ENCODE measurements at places on chromosomes 1 and 21.

GRCh38 chr1:198677871-198678270 is 39.0 kb downstream of the PTPRC start:
- no peak for DNase-seq

DNA sequence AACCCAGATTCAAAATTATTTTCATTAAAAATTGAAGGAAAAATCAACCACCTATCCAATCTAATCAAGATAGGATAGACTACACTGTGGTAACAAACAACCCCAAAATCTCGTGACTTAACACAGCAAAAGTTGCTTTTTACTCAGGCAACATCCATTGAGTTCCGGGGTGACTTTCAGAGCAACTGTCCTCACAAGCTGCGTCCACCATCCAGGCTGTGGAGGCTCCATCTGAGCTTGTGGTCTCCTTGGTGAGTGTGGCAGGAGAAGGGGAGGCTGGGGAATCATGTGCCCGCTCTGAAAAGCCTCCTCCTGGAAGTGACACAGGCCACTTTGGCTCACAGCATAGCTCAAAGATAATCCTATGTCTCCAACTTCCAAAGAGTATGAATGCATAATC is 52.4 kb downstream of the CD2 start:
- no peak for DNase-seq

GRCh38 chr21:42975886-42976608 is 1.7 kb downstream of the PKNOX1 start:
- no peak for DNase-seq

DNA sequence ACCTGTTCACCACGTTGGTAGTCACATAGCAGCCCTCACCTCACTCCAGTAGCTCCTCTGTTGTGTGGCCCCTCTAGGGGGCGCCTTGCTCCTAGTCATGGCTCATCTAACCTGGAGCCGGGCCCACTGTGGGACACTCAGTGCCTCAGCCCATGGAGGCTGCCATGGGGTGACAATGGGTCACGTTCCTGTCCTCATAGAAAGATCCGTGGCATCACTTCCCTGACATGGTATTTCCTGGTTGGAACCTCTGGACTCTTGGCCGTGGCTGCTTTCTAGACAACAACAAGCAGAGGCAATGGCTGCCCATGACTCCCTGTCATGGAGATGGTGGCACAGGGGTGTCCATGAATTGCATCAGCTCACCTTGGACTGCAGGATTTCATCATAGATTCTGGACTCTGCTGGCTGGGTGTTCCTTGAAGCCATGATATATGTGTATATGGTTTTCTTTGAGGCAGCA is 27.5 kb upstream of the SLAMF6 start:
- DNase-seq: peak; percentile 67

GRCh38 chr1:184101141-184101540 is 49.6 kb downstream of the TSEN15 start:
- DNase-seq: no peak

- DNase-seq: no peak
These were observed 268.4 kb upstream of the NRIP1 start for GRCh38 chr21:15333136-15333710.

DNA sequence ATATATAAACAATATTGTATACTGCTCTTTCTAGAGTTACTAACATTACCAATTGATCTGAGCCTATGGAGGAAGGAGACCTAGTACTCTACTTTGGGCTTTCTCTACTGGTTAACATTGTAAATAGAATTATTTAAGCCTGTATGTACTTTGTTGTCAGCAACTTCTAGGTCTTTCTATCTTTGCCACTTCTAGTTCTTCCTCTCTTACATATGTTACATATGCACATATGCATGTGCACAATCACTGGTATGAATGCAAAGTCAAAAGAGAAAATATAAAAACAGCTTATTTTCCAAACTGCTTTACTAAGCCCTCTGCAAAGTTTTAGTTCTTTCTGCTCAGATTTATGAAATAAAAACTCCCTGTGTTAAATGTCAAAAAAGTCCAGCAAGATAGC is 84.3 kb downstream of the PTPRC start:
- DNase-seq: no peak

GRCh38 chr1:64550510-64550909 is 80.6 kb downstream of the CACHD1 start:
- no peak for DNase-seq

GRCh38 chr21:30818837-30819610 is 6.0 kb upstream of the KRTAP8-1 start:
- DNase-seq: no peak

- DNase-seq: no peak
These were observed 668.2 kb downstream of the KIF26B start for GRCh38 chr1:245822996-245823395.

DNA sequence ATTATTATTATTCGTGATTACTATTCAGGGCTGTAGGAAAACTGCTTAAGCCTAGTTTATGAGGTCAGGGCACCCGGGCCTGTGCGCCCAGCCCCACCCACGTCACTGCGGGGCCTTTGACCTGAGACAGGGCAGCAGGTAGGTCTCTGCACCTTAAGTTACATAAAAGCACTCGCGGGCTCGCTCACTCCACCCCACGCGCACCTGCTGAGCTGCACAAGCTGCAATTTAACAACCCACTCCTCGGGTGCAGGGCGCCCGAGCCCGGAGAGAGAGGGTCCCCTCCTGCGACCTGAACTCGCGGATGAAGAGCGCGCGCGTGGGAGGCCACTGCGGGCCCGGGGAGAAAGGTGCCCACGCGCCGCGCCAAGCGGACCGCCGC is 477 bp downstream of the ICMT start:
- peak; percentile 40 for DNase-seq

GRCh38 chr1:201515895-201516294 is 9.0 kb upstream of the CSRP1 start:
- no peak for DNase-seq

DNA sequence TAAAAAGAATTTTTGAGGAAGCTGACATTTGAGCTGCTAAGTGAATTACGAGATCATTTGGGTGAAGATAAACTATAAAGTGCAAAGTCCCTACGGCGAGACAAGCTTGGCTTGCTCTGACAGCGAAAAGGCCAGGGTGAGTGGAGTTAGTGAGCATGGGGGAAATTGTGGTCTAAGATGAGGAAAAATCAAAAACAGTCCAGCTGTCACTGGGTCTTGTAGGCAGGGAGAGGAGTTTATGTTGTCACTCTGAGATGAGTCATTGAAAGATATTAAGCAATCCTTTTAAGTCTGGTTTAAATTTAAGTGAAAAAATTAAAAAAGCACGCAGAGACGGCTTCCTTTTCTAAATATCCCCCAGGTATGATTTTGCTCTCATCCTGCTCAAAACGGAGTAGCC is 601.9 kb downstream of the MRPL39 start:
- no peak for DNase-seq

DNA sequence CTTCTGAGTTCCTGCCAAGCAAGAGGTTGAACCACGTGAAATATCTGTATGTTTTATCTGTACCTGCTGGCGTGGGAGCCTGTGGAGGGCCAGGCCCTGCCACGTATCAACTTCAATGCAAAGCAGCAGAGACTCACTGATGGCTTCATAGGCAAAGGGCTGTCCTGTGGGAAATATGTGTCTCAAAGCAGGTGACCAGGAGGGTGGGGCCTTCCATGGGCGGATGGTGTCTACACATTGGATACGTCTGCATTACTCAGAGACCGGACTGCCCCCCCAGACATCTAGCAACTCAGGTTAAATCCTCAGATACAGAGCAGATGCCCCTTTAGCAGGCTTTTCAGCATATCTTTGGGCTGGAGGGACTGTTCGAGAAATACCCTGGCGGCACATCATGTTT is 210.8 kb upstream of the C1orf174 start:
- DNase-seq: no peak

- peak; percentile 92 for DNase-seq
These were observed 15.9 kb downstream of the RNU5D-1 start for GRCh38 chr1:44714944-44715571.

DNA sequence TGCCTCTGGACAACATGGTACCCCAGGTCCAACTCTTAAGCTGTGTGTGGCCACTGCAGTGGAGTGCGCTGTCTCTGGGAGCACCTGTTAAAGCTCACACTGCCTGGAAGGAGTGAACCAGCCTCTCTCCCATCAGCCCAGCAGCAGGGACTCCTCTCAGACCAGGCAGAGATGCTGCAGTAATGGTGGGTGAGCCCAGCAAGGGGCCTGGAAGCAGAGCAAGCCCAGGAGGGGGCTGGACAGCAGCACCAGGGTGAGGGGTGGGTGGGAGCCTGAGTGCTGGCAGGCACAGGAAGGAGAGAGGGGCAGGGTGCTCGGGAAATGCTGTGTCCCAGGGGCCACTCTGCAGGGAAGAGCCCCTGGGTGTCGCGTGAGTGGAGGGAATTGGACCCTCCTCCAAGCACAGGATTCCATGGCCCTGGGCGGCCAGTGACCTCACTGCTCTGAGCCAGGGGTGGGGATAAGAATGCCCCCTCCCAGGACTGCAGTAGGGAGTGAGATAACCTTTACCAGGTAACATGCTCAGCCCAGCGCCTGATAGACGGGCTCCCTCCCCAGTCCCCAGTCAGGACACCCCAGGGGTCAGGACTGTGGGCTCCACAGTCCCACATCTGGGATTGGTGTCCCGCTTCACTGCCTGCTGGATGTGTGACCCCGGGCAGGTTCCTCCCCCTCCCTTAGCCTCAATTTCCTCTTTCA is 313.1 kb downstream of the MATN1 start:
- no peak for DNase-seq

GRCh38 chr21:37557261-37557950 is 190.8 kb downstream of the DYRK1A start:
- peak; percentile 63 for DNase-seq

DNA sequence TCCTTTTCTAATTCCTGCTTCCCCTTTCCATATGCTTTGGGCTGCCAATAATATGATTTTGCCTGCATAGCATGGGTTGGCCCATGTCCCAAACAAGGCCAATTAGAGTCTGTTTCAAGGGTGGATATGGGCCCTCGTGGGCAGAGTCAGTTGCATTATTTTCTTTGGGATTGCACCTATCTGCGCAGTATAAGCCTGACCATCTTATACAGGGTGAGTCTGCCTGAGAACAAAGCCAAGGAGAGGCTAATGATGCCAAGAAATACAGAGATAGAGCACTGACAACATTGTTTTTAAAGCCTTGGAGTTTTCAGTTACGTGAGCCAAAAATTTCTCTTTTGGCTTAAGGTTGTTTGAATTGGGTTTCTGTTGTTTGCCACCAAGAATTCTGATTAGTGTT is 18.6 kb downstream of the OVAAL start:
- no peak for DNase-seq

GRCh38 chr1:177737456-177737855 is 232.4 kb downstream of the SEC16B start:
- DNase-seq: no peak

- no peak for DNase-seq
These were observed 921.9 kb downstream of the ADGRL2 start for GRCh38 chr1:82722608-82723007.

DNA sequence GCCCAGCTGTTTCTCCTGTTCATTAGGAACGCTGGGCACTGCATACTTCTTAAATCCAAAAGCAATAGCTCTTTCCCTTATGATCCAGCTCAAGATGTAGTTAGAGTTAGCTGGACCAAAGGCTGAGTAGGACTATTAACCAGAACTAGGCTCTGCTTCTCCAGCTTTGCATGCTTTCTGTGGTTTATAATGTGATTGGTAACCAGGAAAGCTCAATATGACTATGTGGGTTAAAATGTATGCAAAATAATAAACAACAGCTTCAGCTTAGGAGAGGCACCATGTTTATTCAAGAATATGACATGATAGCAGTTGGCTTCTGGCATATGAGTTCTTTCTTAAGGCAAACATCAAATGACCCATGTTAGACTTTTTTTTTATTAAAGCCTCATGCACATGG is 73.8 kb downstream of the LYPLAL1 start:
- DNase-seq: no peak

GRCh38 chr1:229396585-229397206 is 37.2 kb downstream of the ACTA1 start:
- DNase-seq: no peak

GRCh38 chr1:14511166-14511680 is 87.3 kb upstream of the KAZN start:
- no peak for DNase-seq

GRCh38 chr21:43362915-43363314 is 64.0 kb downstream of the SIK1 start:
- DNase-seq: peak; percentile 25

DNA sequence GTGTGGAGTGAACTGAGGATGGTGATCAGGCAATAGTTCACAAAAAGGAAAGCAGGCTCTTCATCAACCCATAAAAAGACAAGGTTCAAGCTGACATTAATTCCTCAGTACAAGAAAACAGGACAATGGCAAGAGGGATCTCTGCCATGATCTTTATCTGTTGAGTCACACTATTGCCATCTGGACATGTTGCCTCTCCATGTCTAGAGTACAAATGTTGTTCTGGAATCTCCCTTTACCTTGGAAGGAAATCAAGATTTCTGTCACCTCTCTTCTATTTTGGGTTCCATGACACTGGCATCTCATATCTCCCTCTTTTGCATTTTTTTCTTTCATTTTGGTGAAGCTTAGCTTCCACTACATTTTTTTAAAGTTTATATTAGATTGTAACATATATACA is 329.1 kb downstream of the USP25 start:
- DNase-seq: no peak

- no peak for DNase-seq
These were observed 862.8 kb downstream of the KCNT2 start for GRCh38 chr1:195745189-195746010.

DNA sequence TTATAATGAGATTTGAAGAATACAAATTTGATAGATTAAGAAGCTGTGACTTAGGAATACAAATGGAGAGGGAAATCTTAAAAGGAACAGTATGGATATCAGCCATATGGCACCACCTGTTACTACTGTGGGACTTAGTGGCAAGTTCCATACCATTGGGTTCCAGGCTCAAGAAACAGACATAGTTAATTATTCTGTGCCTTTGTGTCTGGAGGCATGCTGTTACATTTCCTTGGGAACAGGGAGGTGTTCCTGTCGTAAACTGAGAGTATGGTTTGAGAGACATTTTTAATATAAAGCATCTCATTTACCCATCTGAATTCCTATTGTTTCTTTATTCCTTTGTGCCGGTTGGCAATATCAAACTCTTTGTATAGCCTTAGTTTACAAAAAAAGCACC is 15.2 kb downstream of the PLA2G4A start:
- no peak for DNase-seq

DNA sequence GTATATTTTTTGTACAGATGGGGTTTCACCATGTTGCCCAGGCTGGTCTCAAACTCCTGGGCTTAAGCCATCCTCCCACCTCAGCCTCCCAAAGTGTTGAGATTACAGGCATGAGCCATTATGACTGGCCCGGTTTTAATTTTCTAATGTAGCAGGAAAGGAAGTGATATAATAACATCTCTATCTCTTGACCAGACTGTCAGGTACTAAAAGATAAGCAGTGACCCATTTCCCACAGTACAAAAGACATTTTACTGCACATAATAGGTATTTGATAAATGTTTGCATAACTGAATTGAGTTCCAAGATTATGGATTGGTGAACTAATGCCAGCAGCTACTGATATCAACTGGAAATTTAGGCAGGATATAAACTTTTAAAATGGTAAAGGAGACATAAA is 4.0 kb downstream of the NVL start:
- DNase-seq: no peak

- no peak for DNase-seq
These were observed 108.9 kb downstream of the CRYAA start for GRCh38 chr21:43277481-43278351.

All from OCI-LY7 (cell line).